ENCODE measurements at places on chromosomes 3 and 15.

GRCh38 chr3:159884661-159885402 lies 103.8 kb upstream of the IL12A start:
- DNase-seq, result no peak

DNA sequence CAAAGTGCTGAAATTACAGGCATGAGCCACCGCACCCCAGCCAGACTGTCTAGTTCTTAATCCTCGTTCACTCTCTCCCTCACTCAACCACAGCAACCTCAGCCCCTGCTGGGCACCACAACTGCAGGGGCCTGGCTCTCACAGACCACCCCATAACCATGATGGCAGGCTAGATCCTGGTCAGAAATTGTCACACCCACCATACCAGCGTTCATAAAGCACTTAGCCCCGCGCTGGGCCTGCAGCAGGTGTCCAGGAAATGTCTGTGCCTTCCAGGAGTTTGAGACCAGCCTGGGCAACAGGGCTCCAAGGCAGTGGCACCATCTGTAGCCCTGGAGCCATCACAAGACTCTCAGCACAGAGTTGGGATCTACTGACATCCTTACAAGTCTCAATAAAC lies 1.9 kb downstream of the SHISA5 start:
- no peak for DNase-seq

GRCh38 chr3:168862466-168862865 lies 766.7 kb upstream of the GOLIM4 start:
- DNase-seq, result no peak

GRCh38 chr3:110495201-110495927 lies 576.3 kb upstream of the NECTIN3 start:
- DNase-seq, result no peak

- DNase-seq, result no peak
Measured at GRCh38 chr3:176075046-176075445, 1122.2 kb downstream of the TBL1XR1 start.
